ENCODE measurements at places on chromosomes 11 and 22.

GRCh38 chr22:43320943-43321900 is 21.9 kb downstream of the SCUBE1 start:
- no peak for DNase-seq

DNA sequence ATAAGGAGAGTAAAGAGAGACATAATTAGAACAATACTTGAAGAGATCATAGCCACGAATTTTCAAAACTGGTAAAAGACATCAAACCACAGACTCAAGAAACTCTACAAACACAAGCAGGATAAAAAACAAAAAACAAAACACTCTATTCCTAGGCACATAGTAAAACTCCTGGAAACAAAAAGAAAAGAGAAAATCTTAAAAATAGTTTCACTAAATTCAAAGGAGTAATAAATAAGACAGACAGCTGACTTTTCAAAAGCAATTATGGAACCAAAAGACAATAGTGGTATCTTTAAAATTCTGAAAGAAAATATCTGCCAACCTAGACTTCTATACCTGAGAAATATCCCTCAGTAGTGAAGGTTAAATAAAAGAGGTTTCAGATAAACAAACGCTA is 9.2 kb upstream of the NARS2 start:
- DNase-seq = no peak

- DNase-seq = no peak
These were observed 34.7 kb upstream of the NRIP3 start for GRCh38 chr11:9038541-9038940.

DNA sequence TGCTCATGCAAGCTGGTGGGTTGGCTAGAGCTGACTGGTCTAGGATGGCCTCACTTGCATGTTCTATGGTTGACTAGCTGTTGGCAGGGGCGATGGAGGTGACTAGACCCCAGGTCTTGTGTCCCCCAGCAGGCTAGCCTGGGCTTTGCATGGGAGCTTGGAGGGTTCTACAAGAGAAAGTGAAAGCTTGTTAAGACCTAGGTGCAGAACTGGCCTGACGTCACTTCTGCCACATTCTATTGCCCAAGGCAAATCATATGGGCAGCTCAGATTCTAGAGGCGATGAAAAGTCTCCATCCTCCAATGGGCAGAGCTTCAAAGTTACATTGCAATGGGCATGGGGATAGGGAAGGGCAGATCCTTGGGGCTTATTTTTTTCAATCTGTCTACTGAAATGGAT is 170.9 kb downstream of the MIAT start:
- no peak for DNase-seq

DNA sequence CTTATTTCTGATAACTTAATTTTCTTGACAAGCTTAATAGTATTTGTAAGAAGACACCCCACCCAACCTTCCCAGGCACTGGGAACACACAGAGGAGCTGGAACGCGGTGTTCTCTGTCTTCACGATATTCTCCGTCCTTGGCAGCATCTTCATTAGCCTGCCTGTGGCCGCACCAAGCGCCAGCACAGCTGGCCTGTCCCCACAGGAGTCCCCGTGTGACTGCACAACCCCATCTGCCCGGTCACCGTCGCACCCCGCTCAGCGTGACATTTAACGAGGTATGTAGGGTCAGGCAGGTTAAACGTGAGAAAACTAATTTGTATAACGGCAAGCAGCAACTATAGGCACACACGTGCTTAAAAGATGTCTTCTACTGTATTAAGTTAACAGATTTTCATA is 293.3 kb downstream of the BRD1 start:
- no peak for DNase-seq

GRCh38 chr11:72730737-72731136 is 21.5 kb downstream of the ARAP1 start:
- DNase-seq = no peak

GRCh38 chr11:120931057-120931779 is 92.7 kb upstream of the TBCEL start:
- DNase-seq = no peak

GRCh38 chr11:128310676-128311445 is 276.5 kb downstream of the ETS1 start:
- DNase-seq = no peak

- DNase-seq = no peak
These were observed 30.1 kb downstream of the GRAMD1B start for GRCh38 chr11:123460012-123460700.

- DNase-seq = peak; percentile 10
These were observed 25.6 kb upstream of the RRM1 start for GRCh38 chr11:4068962-4069361.

GRCh38 chr11:773425-773824 is 3.9 kb downstream of the GATD1 start:
- DNase-seq = no peak

GRCh38 chr11:122715548-122716440 is 60.3 kb downstream of the UBASH3B start:
- DNase-seq = no peak

GRCh38 chr11:69429716-69430491 is 51.6 kb upstream of the LINC01488 start:
- DNase-seq = no peak

- DNase-seq = no peak
These were observed 3.7 kb upstream of the CLDN5 start for GRCh38 chr22:19527861-19528417.

GRCh38 chr11:13338019-13338426 is 60.4 kb downstream of the BMAL1 start:
- peak; percentile 36 for DNase-seq

- DNase-seq = no peak
These were observed 240.0 kb upstream of the LARGE1 start for GRCh38 chr22:34160141-34160783.

DNA sequence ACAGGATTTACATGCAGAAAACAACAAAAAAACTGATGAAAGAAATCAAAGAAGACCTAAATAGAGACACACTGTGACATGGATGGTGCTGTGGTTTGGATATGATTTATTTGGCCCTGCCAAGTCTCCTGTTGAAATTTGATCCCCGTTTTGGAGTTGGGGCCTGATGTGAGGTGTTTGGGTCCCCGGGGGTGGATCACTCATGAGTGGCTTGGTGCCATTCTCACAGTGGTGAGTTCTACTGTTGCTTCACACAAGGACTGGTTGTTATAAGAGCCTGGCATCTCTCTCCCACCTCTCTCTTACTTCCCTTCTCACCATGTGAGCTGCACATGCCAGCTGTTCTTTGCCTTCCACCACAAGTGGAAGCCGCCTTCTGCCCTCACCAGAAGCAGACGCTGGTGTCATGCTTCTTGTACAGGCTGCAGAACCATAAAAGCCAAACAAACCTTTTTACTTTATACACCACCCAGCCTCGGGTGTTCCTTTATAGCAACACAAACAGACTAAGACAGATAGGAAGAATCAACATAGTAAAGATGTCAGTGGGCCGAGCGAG is 7.8 kb upstream of the RTL6 start:
- DNase-seq = no peak

Measured in AG08396 (cell line).